ENCODE measurements at places on chromosomes 3 and 15.
A peak's percentile ranks its signal among the peaks of the same experiment; 100 is the strongest.

GRCh38 chr3:194740859-194741491 is 55.3 kb downstream of the FAM43A start:
- DNase-seq = peak; percentile 47

- no peak for DNase-seq
Observed at GRCh38 chr15:31271711-31272557, 54.7 kb upstream of the KLF13 start.

DNA sequence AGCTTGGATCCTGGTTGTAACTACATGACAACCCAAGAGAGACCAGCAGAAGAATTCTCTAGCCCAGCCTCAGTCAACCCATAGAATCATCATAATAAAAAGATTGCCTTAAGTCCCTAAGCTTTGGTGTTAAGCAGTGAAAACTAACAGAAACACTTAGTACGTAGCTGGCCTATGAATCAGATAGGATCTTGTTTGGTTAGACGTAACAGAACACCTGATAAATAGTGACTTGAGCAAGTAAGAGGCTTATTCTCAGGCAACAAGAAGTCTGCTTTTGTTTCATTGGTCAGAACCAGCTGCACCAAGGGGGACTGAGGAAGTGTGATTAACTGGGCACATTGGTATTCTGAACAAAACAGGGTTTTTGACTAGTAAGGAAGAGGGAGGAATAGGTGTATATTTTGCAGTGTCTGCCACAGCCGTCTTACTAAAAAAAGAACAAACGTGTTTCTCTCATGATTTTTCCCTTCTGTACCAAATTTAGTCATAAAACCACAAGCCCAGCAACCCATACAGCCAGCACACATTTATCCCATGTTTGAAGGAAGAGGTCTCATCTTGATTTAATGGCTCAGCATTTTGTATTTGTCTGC is 53.3 kb upstream of the GLCE start:
- DNase-seq = peak; percentile 62

GRCh38 chr3:154971771-154972326 is 108.3 kb upstream of the MME start:
- no peak for DNase-seq

DNA sequence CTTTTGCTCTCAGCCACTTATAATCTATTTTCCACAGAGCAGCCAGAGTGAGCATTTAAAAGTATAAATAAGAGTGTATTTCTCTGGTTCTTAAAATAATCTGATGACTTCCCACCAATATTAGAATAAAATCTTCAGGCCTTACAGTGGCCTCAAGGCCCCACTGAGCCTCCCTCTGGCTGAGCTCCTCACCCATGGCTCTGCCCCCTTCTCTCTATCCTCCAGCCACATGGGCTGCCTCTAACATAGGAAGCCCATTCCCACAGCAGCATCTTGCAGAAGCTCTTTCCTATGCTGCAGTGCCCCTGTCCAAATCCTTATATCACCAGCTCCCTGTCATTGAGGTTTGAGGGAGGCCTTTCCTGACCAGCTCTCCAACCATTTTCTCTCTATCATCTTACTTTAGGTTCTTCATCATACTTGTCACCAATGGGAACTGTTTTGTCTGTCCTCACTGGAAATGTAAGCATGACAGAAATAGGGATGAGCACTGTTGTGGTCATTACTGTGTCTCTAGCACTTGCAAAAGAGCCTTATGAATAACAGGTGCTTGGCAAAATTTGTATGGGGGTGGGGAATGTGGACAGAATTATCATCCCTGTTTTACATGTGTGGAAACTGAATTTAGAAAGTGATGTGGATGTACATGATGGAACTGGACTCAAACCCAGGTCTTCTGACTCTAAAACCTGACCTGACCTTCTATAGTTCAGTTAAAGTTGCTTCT is 250.6 kb downstream of the NR1D2 start:
- DNase-seq = no peak

DNA sequence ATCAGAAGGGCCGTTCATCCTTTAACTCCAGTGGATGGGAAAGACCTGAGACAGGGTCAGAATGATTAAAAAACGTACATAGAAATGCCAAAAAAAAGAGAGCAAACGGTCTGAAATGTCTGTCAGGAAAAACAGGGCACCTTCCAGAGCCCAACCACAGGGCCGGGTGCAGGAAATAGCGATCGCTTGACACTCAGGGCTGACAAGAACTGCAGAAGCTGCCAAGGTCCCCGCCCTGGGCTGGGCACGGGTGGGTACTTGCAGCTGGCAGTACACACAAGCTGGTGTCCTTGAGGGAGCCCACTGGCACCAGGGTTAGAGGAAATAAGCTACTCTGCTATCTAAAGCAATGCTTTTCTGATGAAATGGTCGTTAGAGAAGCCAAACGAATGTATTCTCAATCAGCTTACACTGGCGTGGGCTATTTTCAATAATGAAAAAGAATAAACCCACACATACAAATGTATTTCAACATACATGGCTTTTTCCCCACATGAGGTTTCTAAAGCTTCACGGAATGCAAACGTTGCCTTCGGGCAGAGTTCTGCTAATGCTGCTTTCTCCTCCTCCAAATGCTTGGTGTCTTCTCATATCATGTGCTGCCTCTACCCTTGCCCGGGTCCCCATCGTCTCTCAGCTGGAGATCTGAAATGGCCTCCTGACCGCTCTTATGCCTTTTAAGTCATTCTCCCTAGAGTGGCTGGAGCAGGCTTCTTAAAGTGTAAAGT is 15.6 kb downstream of the FRMD4B start:
- no peak for DNase-seq

- DNase-seq = no peak
Observed at GRCh38 chr3:191138937-191139336, 60.1 kb upstream of the OSTN start.

GRCh38 chr3:40313975-40314860 is 4.7 kb downstream of the EIF1B start:
- no peak for DNase-seq

DNA sequence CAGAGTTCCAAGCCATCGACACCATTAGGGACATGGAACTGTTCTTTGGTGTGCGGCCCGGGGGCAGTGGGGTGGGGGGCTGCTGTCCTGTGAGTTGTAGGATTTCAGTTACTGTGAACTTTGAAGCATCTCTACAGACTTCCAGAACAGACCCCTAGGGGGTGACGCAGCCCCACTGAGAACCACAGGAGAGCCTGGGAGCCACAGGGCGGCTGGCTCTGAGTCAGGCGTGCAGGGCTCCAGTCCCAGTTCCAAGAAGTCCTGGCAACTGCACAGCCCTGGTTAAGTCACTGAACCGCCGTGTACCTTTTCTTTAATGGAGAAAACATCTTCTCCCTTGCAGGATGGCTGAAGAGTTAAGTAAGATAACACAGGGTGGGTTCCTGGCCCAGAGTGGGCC is 23.5 kb upstream of the LRTM1 start:
- DNase-seq = no peak

DNA sequence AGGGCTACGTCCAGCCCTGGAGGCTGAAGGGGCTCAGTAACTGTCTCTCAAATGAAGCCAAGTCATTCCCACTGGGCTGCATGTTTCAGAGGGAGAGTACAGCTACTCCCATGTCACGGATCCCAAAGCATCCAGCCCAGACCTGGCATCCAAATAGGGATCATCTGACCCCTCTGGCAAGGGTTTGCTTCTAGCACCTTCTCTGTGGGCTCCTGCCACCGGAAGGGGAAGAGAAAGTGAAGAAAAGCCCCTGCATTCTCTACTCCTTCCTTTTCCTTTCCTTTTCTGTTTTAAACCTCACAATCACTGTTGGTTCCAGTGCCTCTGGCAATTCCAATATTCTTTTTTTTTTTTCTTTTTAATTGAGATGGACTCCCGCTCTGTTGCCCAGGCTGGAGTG is 64.5 kb upstream of the CTSH start:
- DNase-seq = no peak

DNA sequence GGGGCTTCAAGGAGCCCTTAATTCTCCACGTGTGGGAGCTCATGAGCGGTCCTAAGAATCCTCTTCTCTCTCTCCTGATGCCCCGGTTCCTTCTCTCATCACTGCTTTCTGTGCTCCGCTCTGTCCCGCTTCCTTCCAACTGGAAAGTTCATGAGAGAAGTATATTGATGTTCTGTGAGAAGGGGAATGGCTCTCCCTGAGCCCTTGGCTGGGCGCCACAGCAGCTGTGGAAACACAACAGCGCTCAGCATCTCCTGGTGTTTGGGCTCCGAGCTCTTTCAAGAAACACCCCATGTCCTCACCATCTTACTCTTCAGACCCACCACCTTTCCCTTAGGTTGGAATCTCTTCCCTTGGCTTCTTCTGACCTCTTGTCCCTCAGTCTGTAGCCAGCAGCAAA is 161.7 kb downstream of the VGLL4 start:
- no peak for DNase-seq

DNA sequence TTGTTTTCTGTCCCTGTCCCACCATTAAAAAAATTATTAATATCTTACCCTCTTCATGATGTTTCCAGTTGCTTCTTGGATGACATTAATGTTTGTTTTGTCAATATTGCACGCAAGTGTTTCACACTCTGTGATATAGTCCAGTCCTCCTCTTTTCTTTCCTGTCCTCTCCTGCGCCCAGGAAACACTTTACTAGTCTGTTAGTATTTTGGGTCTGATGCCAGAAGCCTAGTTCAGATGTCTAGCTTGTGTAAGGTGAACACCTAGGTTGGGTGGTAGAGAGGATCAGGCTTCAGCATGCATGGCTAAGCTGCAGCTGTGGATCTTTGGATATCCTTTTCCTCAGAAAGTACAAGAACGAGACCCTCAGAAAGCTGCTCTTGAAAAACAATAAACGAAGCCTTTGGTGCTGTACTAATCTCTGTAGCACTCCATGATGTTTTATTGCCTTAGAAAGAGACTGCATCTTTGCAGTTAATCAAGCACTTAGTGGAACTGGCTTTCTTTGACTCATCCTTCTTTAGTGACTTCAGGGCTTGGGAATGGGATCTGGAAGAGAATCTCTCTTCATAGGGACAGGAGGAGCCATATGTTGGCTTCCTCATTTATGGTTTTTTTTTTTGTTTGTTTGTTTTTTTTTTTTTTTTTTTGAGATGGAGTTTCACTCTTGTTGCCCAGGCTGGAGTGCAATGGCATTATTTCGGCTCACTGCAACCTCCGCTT is 253.4 kb downstream of the LPP start:
- no peak for DNase-seq

GRCh38 chr15:52100807-52101442 is 11.7 kb downstream of the BCL2L10 start:
- DNase-seq = peak; percentile 34

DNA sequence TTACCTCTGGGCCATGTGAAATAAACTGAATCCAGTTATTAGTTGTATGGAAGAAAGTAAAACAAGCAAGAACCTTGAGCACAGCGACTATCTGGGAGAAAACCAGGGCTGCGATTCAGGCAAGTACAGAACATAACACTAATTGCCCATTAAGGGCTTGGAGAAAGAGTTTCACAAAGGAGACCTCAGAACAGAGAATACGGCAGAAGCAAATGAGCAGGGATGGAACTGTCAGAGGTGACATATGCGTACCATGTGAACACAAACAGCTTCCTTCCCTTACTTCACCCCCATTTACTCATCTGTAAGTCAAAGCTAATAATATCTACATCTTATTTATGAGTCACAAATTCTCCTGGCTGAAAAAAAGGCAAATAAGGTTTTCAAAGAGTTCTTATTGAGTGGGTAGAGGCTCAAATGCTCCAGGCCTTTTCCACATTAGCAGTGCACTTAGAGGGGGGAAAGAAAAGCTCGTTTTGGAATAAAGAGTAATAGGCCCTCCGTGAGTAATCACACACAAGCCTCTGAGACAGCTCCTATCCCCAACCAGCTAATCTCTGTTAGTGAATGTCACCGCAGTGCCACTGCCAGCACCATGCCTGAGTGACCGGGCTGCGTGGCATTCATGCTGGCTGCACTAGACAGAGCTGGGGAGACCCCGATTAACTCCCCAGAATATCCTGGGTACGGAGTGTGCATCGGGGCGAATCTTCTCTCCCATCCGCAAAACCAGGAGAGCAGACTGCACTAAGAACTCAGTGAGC is 2.6 kb downstream of the PCSK6 start:
- DNase-seq = no peak

GRCh38 chr3:27827041-27827440 is 104.9 kb upstream of the EOMES start:
- no peak for DNase-seq

- DNase-seq = no peak
Observed at GRCh38 chr3:196444500-196444894, 12.3 kb upstream of the UBXN7 start.

DNA sequence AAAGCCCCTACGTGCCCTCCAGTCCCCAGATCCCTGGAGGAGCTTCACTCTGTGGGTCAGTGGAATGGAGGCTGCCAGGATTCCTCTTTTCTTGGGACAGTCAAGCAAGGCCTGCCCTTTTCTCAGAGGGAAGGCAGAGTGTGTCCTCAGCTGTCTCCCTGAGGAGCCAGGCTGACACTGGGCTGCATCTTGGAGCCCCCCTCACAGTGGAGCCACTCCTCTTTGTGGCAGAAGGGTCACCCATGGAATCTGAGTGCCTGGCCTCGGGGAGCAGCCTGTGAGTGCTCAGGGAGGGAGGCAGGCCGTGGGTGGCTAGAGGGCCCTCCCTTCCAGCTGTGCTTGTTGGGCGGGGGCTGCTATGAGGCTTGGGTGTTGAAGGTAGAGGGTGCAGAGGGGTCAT is 41.2 kb downstream of the BOC start:
- no peak for DNase-seq

DNA sequence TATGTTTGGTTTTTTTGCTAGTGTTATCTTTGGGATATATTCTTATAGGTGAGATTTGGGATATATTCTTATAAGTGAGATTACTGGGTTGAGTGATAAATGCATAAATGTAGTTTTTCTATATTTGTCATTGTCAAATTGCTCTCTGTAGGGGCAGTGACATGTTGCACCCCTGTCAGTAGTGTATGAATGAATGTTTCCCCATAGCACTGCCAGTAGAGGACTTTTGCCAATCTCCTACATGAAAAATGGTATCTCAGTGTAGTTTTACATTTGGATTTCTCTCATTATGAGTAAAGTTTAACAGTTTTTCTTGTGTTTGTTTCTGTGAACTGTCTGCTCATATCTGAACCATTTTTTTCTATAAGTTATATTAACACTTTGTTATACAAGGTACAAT is 13.6 kb downstream of the U2SURP start:
- no peak for DNase-seq

DNA sequence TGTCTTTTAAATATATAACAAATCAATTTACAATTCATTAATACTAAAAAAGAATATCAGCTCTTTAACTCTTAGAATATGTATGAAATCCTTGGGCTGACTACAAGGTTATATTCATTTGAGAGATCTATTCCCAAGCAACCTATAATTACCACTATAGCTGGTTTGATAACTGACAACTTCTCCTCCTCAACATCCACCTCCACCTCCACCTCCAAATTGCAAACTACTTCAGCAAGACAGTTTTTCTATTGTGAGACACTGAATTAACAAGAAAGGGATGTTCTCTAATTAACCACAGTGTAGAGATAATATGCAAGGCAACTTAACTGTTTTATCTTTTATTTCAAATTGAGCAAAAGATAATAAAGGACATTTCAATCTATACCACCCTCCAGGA is 284.8 kb upstream of the ARL6 start:
- no peak for DNase-seq

- no peak for DNase-seq
Observed at GRCh38 chr3:16377847-16378302, 112.9 kb downstream of the OXNAD1 start.

All from activated CD4-positive, alpha-beta T cell treated with anti-CD3 and anti-CD28 coated beads, Interleukin-2, amount 50 U/mL, for 16 hours (primary cell).